ENCODE measurements at places on chromosomes 7 and 10.

DNA sequence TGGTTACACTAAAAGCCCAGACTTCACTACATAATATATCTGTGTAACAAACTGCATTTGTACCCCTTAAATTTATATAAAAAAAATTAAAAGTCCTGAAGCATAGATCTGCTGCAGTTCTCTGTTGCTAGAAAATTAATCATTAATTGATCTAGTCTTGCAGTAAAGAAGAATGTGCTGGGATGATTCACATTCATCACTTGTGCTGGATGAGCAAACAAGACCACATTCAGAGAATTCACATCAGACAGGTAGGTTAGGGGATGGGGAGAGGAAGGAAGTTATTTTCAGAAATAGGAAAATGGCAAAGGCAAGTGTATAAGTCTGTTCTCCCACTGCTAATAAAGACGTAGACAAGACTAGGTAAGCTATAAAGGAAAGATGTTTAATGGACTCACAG, 1019.0 kb downstream of the KCNMA1 start:
- no peak for DNase-seq

- no peak for DNase-seq
These were observed 6.8 kb upstream of the NOM1 start for GRCh38 chr7:156942708-156943090.

DNA sequence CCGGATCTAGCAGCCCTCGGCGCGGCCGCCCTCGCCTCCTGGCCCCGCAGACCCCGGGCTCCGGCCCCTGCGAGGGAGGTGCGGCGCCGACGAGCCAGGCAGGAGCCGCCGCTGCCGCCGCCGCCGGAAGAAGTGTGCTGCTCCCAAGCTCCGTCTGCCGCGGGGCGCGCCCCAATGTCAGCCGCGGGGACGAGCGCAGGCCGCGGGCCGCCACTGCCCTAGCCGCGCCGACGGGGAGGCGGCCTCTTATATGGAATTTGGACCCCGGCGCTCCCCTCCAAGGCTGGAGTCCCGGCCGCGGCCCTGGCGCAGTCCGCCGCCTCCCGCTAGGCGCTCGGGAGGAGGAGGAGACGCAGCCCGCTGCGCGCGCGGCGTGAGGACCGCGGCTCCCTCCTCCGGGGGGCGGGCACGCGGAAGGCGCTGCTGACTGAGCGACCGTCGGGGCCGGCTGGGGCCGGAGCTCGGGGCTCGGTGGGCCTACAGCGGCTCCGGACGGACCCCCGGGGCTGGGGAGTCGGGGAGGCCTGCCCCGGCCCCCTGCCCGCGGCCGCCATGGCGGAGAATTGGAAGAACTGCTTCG, at the start of gene TRIM8:
Gene TRIM8 (plus strand): TSS at position 414 of the 580 bp plus-strand sequence. CDS start 139 bp downstream, at position 553.
- DNase-seq, result no peak

DNA sequence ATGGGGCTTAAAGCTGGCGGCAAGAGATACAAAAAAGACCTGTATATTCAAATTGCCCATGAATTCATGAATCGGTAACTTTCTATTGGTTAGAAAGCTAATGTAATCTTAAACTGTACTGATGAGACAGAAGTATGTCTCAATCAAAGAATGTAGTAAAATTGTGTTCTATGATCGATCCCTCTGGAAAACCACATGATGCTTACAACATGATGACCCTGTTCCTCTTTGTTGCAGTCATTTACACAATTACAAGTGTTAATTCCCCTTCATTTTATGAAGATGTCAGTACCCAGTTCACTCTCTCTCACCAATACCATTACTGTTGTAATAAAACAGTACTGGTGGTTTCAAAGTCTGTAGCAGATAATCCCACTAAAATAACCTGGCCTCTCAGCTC, 10.1 kb downstream of the KIF5B start:
- no peak for DNase-seq

DNA sequence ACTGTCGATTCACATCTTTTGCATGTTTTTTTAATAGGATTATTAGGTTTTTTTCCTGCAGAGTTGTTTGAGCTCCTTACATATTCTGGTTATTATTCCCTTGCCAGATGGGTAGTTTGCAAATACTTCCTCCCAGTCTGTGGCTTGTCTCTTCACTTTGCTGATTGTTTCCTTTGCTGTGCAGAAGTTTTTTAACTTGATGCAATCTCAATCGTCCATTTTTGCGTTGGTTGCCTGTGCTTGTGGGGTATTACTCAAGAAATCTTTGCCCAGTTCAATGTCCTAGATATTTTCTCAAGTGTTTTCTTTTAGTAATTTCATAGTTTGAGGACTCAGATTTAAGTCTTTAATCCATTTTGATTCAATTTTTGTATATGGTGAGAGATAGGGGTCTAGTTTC, 95.4 kb downstream of the TBXAS1 start:
- no peak for DNase-seq

GRCh38 chr10:105844241-105844640, 1203.2 kb downstream of the SORCS3 start:
- no peak for DNase-seq

- no peak for DNase-seq
These were observed 1.5 kb downstream of the STOX1 start for GRCh38 chr10:68828833-68829232.

GRCh38 chr10:35304649-35305048, 31.7 kb upstream of the CCNY start:
- no peak for DNase-seq

- no peak for DNase-seq
These were observed 750.7 kb upstream of the KCND2 start for GRCh38 chr7:119522263-119522662.

DNA sequence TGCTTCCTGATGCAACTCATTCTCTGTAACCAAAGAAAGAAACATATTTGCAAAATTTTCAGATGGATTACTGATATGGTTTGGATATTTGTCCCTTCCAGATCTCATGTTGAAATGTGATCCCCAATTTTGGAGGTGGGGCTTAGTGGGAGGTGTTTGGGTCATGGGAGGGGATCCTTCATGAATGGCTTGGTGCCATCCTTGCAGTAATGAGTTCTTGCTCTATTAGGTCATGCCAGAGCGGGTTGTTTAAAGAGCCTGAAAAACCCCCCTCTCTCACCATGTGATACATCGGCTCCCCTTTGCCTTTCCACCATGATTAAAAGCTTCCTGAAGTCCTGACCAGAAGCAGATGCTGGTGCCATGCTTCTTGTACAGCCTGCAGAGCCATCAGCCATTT, 43.8 kb upstream of the PRKG1 start:
- DNase-seq, result no peak

DNA sequence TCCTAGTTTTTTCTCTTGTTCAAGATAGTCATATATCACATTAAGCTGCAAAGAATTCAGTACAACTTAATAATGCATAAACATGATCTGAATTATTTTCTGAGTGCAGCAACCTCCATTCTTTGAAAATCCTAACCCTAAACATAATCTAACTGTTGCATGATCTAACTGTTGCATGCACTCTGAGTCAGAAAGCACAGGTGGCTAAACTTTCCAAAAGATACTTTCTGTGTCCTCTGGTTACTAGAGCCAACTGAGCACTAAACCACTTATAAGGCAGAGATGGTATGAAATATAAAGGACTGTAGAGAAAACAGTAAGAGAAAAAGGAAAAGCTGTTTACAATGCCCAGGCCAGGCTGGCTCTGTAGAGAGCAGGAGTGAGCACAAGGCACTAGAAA, 23.0 kb upstream of the FAM133B start:
- no peak for DNase-seq

GRCh38 chr10:46525824-46526681, 30.4 kb downstream of the GPRIN2 start:
- DNase-seq, result no peak

DNA sequence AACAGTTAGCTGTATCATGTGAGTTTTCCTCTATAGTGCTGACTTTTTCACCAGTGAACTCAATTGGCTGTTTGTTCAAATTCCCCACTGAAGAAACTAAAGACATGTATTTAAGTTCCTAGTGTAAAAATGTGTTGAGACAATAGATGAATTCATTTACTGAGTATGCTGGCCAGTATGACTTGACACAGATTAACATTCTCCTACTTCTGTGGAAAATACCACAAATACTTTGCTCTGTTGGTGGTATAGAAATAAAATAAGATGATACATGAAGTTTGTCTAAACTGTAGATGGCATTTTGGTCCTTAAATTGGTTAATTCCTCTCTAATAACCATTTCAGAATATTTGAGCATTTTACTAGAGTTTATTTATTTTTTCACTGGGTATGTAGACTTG, 227.7 kb upstream of the TEX47 start:
- no peak for DNase-seq

- no peak for DNase-seq
These were observed 187.3 kb downstream of the DPY19L1 start for GRCh38 chr7:34849986-34850385.

DNA sequence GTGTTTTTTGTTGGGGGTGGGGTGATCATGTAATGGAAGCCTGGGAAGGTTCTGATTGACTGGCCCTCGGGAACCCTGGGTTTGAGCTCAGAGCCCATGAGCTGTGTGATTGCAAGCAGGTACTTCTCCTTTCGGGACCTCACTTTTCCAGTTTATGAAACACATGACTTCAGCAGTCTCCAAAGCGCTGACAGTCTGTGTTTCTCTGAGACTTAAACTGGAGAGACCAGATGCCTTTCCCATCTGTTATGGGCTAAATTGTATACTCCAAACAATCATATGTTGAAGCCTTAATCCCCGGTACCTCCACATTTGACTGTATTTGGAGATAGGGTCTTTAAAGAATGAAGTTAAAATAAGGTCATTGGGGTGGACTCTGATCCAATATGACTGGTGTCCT, 493.6 kb downstream of the GALNT17 start:
- DNase-seq, result no peak

DNA sequence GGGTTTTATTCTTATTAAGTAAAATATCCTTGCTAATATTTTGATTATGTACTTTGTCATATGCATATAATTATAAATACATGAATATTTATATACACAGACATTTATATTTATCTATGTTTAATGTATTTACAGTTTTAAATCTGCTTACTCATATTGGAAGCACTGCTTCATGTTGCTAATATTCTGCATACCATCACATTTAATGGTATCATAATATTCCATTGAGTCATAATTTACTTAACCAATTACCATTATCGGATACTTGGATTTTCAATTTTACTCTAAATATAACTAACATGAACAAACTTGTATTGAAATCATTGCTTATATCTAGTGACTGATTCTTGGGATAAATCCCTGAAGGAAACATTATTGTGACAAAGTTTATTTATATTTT, 155.2 kb downstream of the MBL2 start:
- no peak for DNase-seq

- DNase-seq, result no peak
These were observed 34.5 kb downstream of the COL1A2 start for GRCh38 chr7:94429153-94429552.

DNA sequence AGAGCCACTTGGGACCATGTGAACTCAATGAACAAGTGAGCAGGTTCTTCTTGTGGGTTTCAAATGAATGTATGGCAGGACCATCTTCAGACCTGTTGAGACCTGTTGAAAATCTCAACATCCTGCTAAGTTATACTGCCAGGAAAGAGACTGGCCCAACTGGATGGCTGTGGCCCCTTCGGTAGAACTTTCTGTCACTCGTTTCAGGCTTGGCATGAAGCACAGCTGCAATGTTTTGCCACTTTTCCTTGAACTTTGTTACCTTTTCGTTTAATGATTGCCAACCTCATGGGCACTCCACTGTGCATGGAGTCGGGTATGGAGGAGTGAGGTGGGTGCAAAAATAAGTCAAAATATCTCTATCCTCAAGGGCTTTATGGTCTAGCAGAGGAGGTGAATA, 36.7 kb upstream of the SLC35B4 start:
- DNase-seq, result no peak

- no peak for DNase-seq
These were observed 87.9 kb downstream of the KIF20B start for GRCh38 chr10:89789188-89789877.

DNA sequence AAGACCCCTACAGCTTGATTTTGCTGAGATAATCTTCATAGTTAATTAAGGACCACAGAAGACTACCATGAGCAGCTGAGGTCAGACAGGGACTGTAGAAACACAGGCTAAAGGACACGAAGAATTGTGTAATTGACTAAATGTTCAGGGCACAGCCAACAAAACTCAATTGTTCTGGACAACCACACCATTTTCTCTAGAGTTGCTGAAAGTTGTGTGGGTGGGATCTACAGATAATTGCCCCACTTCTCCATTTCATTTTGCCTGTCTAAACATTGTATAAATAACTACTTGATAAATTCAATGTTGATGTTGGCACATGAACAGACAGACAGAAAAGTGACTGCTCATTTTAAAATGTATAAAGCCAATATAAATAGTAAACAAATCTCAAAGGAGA, 39.0 kb upstream of the SLC16A12 start:
- DNase-seq, result no peak

GRCh38 chr10:124243702-124244121, 150.3 kb upstream of the CHST15 start:
- no peak for DNase-seq

DNA sequence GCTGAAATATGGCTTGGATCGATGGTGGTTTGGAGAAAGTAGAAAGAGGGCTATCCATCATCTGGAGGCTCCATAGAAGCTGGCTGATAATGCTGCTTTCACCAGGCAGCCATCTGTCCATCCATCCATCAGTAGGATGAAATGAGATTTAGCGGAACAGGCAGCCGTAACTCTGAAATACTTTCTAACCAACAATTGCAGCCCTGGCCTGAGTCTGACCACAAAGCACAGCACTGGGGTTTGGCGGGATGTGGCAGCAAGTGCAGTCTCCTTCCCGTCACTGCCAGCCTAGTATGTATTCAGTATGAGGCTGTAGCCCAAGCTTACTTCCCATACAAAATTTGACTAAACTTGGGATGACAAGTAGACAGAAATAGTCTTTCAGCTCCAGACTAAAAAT, 38.0 kb downstream of the R3HCC1L start:
- no peak for DNase-seq

Data from stimulated activated CD8-positive, alpha-beta memory T cell treated with anti-CD3 and anti-CD28 coated beads, Interleukin-4, amount 100 ng/mL, for 1 hour (primary cell).